Large intestine (tissue), 12 donors: ENCODE measurements at places on chromosomes 5 and 9. TPM values are rescaled to one million over a fixed set of nuclear protein-coding genes. Genes with fewer than 3 reads are reported as not detected.

Gene MYORG
- polyA plus RNA-seq, result 60.9 TPM

Gene TBC1D2
- polyA plus RNA-seq, result 30.1 TPM

Gene KIF24
- 2.0 TPM for polyA plus RNA-seq

Gene PTPRD
- polyA plus RNA-seq, result 12.0 TPM

Gene LCN12
- polyA plus RNA-seq, result 121 TPM

Gene PHF24
- polyA plus RNA-seq, result 1.6 TPM

Gene CEL
- 268 TPM for polyA plus RNA-seq

Gene NPR3
- polyA plus RNA-seq, result 9.8 TPM

Gene IFT74
- polyA plus RNA-seq, result 20.8 TPM

DNA sequence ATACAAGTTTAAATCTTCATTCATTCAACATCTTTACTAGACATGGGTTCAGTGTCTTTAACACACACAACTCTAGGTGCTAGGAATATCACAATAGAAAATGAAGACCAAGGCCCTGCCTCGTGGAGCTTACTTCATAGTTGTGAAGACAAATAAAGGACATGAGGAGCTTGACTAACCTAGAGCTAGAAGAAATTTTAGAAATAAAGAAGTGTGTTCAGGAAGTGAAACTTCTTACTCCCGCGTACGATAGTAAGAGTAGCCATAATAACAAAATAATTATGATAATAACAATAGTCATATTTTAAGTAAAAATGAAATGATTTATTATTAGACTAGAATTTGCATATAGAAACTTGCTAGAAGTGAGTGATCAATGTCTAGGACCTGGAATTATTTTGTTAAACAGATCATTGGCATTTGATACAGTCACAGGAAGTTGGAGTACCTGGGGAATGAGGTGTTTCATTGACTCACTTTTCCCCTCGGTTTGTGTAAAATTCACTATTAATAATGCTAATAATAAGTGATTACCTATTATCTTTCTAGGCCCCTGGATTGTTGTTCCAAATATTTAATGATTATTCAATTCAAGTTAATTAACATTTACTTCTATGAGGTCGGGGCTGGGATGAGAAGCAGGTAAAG, 331.3 kb downstream of the NSG2 start:
- no peak for DNase-seq

DNA sequence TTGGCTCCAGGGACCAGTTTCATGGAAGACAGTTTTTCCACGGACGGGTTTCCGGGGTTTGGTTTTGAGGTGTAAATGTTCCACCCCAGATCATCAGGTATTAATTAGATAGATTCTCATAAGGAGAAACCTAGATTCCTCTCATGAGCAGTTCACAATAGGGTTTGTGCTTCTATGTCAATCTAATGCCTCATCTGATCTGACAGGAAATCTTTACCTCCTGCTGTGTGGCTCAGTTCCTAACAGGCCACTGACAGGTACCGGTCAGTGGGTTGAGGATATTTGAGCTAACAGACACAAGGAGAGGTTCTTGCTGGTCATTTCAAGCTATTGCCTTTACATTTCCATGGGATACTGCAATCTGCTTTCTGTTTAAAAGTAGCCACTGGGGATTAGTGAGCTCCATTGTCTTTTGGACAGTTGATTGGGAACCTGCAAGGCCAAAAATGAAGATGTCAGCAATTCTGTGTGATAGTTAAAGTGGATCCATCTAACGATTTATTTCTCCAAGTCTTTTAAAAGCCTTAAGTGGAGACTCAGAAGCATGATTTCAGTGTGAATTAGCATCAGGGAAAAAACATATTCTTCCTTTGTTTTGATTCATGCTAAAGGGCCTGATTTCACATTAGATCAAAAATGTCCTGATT, 38.6 kb downstream of the MRPS30 start:
- no peak for DNase-seq

GRCh38 chr9:112551641-112552040, 65.0 kb downstream of the KIAA1958 start:
- DNase-seq, result no peak

GRCh38 chr5:57494104-57495098, 11.8 kb upstream of the ACTBL2 start:
- no peak for DNase-seq

GRCh38 chr9:133100506-133101355, 20.3 kb downstream of the RALGDS start:
- no peak for DNase-seq

GRCh38 chr5:54624805-54625568, 107.4 kb downstream of the SNX18 start:
- peak; percentile 83 for DNase-seq

DNA sequence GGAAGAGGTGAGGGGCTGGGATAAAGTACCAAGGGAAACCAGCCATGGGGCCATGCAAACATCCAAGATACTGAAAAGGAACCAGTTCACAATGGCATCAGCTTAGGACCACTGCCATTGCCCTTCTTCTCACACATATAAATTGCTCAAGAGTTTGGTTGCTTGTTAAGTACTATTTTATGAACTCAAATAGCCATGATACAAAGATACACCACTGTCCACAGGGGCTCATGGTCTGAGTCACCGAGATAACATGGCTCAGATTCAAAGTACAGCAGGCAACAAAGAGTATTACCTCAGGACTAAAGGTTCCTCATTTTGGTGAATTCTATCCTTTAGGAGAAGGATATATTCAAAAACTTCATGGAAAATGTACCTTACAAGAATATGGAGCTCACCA, 55.6 kb downstream of the FANCC start:
- peak; percentile 71 for DNase-seq

DNA sequence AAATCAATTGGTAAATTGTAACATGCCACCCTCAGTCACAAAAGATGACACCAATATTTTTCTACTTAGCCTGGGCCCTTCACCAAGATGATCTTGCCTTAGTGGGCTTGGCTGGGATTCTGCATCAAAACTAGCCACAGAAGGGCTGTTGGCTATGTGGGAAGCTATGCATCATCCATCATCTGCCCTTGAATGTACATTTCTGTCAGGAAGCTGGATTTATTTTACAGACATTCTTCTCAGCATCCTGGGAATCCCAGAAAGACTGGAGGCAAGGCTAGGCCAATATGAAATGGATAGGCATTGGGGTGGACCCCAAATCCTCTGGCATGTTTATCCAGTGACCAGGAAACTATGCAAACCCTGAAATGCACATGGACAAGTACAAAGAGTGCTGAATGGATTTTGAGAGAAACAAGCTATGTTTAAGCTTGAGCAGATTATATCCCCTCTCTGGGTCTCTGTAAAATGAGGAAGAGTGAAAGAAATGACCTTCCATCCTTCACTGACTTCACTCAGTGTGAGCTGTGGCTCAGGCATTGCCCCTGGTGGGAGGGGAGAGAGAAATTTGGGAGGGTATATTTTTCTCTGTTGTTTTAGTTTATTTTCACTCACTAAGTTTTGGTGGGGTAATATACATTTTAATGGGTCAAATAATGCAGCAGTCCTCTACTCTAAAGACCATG, 283.6 kb downstream of the EBF1 start:
- DNase-seq, result no peak

DNA sequence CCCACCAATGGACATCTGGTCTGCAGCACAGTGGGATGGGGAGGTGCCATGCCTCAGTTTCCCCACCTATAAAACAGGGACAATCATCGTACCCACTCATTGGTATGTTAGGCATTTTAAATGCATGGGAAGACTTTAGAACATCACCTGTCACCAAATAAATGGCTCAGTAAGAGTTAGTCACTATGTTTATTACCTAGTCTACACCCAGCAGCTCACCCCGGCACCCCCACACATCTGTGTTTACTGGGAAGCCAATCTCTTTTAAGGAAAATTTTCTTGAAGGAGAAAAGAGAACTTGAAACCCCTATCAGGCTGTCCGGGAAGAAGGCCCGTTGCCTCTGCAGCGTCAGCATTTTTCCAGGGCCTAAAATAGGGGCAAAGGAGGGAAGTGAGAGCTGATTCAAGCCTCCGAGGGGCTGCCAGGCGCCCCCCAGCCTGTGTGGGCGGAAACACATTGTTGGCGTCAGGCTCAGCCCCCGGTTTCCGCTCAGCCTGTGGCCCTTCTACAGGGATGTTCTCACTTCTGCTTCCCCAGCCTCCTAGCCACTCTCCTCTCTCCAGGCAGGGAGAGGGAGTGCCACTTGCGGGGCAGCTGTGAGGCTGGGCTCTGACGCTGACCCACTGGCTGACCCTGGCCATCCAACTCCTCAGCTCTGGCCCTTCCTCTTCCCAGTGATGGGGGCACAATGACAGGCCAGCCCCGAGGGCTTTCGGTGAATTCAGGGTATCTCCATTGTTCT, 4.6 kb downstream of the CSF1R start:
- no peak for DNase-seq

GRCh38 chr5:163407034-163407655, 30.2 kb upstream of the CCNG1 start:
- DNase-seq, result no peak

DNA sequence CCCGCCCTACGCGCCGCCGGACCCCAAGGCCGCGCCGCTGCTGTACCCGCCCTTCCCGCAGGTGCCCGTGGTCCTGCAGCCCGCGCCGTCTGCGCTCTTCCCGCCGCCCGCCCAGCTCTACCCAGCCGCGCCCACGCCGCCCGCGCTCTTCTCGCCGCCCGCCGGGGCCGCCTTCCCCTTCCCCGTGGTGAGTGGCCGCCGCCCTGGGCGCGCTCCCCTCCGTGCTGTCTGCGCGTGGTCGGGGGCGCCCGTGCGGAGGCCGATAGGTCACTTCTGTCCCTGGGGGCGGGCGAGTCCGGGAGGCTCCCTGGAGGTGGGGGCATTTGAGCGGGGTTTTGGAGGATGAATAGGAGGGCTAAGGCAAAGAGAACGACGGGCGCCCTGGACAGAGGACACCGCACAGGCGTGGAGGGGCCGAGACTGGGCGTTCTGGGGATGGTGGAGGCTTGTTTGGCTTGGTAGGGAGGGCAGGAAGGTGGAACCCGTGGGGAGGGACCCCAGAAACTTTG, 9.6 kb downstream of the PRRT1B start:
- DNase-seq, result no peak

DNA sequence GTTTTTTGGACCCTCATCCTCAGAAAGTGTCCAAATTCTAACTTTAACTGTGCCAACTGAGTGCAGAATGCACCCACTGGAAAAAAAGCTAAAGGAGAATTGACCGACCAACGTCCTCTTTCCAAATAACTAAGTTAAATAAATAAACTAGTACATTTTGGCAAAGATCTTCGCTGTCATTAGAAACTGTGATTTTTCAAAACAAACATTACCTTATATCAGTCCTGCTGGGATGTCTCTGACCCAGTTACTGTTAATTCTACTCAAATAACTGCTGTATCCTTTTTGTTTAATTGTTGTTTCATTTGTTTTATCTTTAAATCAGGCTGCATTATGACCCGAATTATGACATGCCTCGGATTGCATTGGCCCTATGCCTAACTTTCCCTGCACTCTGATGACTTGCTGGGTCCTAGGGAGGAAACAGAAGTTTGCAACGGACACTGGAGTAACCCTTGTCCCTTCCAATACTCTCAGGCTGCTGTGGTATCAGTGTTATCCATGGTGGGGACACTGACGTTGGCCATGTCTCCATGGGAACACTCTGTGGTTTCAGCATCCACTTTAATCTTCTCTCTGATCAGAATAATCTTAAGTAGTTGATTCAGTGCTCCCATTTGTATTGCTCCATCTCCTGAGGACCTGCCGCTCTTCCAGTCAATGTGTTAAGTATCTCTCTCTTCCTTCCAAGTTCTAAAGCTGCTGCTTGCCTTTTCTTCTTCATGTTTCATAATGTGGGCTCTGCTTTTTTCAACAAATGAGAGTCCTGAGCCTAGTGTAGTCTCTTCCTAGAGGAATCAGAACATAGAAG, 11.1 kb upstream of the IFNA5 start:
- DNase-seq, result no peak

DNA sequence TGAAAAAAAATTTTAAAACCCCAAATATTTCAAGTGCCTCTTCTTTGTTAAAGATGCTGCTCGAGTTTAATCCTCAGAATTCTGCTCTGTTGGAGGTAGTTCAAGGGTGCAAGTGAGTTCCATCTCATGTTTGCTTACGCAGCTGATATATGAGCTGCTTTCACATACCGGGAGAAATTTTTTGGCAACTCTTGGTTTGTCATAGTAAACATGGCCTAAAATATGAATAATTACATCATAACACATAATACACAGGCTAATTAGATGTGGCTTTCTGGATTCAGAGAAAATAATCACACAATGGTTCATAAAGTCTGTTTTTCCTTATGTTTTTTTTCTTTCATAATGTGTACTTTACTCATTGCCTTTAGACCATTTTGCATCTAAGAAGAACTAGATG, 1134.1 kb downstream of the PTPRD start:
- DNase-seq, result no peak

- DNase-seq, result peak; percentile 79
Measured at GRCh38 chr9:105299190-105299854, 54.9 kb downstream of the SLC44A1 start.

DNA sequence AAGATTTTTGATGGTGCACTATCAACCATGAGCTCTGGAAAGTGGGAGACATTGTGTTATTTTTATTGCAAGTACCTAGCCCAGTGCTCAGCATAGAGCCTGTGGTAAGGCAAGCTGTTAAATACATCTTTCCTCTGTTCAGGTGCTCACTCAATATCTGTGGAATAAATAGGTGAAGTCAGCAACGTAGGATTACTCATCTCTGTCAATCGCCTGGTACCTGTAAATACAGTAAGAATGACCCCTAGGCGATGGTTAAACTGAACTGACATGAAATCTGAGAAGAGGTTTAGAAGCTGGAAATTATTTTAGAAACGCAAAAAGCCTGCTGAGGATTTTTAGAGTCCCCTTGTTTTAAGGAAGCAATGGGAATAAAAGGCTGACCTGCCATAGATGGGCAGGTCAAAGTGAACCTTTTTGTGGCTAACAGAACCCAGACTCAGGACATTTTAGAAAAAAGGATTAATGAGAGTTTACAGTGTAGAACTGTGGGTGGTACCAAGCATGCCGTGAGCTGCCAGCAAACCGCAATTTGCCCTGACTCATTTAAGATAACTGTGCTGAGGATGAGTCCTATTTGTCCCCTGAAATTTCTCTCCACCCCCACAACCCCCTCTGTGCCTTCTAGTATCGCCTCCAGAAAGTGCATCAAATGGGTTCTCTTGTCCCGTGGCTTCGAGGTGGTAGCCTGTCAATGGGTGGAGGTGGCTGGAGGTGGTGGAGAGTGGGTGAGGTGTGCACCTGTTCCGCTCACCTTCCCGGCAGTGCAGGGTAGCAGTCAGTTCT, 375.1 kb downstream of the MED10 start:
- no peak for DNase-seq

DNA sequence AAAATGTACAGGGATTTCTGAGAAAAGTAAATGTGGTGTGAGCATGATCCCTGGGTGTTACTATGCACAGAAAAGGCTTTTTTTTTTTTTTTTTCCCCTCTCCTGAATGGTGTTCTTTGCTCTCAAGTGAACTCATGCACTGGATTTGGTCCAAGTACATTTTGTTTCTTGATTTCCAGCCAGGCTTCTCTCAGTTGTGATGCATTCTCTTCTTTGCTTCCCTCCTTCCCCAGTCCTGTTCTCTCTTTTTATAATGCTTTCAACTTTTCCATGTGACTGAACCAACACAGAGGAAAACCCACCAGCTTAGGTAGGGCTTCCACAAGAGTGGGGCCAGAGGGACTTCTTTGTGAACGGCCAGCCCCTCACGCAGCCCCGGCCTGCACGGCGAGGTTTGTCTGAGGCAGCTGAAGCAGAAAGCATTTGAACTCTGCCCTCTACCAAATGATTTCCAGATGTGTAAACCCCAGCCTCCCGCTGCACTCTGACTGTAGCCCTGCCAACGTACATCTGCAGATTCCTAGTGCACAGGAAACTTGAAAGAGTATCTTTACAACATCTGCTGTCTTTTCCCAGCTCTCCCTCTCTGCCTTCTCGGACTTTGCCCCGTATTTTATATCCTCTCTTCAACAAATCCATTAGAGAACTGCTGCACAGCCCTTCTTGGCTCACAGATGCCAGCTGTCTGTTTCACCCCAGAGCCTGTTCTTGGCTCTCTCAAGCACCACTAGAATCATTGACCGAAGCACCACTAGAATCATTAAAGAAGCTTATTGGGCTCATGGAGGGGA, 71.8 kb upstream of the CD180 start:
- peak; percentile 94 for DNase-seq
